ENCODE measurements at places on chromosomes 7 and 10.

- no peak for DNase-seq
Measured at GRCh38 chr10:34397324-34397723, 417.8 kb downstream of the PARD3 start.

DNA sequence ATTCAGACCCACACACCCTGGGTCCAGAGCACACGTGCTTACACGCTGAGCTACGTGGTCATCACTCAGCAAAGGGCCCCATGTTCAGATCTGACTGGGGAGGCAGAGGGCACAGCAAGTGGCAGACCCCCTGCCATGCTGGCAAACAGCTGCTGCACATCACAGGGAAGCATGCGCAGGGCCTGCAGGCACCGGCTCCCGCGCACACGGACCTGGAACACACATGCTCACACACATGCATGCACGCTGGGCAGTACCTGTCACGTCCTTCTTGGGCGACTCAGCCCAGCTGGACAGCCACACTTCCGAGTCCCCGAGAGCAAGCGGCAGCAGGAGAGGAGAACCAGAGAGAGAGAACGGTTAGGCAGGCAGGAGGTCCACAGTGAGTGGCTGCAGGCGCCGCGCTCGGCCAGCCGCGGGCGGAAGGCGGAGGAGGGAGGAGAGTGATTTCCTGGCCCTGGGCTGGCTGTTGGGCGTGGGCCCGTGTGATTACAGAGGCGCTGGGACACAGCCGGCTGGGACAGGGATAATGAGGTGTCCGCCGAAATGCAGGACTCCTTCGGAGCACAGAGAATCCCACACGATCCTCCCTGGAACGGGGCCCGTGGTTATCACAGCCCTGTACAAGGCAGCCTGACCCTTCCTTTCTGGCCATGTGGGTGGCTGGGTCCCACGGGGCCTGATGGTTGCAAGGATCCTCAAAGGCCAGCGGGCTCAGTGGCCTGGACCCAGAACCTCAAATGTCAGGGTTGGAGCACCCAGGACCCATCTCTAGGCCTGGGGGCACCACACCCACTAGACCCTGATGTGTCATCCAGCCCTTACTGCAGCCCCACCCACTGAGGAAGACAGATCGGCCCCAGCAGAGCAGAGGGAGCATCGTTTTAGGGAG lies 175.1 kb downstream of the NEURL1 start:
- peak; percentile 47 for DNase-seq

DNA sequence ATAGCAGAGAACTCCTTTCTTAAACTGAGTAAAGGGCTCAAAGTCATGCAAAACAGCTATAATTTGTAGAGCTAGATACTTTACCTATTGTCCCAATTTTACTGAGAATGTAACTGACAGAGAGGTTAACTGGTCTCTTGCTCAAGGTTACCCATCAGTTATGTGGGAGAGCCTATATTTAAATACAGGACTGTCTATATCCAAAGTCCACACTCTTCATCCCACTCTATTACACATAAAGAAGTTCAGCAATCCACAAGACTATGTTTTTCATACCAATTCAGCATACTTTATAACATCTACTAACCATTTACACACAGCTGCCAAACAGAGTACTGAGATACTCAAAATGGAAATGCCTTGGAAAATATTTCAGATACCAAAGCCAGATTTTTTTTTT lies 100.2 kb downstream of the MICU1 start:
- DNase-seq, result no peak

GRCh38 chr10:118924493-118924892 lies 105.0 kb upstream of the NANOS1 start:
- DNase-seq, result no peak

DNA sequence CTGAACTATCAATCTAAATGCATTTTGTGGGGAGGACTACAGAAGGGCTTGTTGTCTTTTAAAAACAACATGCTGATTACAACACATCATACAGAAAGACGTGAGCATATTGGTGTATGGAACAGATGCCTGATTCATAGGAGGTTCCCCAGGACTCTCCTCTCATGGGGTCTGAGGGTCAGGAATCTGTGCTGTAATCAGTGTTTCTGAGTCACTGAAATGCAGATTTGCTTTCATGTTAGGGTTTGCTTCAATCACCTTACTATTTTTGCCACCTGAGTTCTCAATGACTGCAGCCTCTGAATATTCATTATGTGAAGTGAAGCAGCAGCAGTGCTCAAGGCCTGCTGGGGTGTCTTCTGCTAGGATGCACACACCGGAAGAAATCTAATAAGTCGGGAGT lies 550 bp upstream of the ANK3 start:
- DNase-seq, result no peak

DNA sequence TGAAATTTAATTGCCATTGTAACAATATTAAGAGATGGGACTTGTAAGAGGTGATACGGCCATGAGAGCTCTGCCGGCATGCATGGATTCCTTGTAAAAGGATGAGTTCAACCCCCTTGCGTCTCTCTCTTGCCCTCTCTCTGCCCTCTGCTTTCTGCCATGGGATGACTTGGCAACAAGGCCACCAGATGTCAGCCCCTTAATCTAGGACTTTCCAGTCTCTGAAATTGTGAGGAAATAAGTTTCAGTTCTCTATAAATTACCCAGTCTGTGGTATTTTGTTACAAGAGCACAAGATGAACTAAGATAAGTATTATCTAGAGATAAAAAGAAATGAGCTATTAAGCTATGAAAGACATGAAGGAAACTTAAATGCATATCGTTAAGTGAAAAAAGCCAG lies 145.7 kb upstream of the AHR start:
- DNase-seq, result no peak

DNA sequence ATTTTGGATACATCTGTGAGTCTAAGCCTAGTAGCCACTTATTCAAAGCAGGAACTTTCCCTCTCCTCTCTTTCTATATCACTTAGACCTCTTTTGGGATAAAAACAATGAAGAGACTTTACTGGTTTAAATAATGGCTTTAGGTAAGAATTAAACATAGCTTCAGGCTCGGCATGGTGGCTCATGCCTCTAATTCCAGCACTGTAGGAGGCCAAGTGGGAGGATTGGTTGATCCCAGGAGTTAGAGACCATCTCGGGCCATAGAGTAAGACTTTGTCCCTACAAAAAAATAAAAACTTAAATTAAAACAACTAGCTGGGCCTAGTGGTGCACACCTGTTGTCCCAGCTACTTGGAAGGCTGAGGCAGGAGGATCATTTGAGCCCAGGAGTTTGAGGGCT lies 304.3 kb downstream of the THSD7A start:
- no peak for DNase-seq

DNA sequence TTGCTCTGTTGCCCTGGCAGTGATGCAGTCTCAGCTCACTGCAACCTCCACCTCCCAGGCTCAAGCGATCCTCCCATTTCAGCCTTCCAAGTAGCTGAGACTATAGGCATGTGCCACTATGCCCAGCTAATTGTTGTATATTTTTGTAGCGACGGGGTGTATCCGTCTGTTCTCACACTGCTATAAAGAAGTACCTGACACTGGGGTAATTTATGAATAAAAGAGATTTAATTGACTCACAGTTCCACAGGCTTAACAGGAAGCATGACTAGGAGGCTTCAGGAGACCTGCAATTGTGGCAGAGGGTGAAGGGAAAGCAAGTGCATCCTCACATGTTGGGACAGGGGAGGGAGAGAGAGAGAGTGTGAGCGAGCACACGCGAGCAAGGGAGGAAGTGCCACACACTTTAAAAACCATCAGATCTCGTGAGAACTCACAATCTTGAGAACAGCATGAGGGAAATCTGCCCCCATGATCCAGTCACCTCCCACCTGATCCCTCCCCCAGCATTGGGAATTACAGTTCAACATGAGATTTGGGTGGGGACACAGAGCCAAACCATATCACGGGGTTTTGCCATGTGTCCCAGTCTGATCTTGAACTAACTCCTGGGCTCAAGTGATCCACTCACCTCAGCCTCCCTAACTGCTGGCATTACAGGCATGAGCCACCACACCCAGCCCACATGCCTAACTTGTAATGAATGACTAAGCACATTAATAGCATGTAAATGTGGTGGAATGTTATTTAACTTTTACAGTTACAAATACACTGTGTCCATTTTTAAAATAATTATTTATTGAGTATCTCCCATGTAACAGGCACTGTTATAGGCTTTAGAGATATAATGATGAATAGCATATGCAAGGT lies 65.5 kb downstream of the RALA start:
- no peak for DNase-seq

DNA sequence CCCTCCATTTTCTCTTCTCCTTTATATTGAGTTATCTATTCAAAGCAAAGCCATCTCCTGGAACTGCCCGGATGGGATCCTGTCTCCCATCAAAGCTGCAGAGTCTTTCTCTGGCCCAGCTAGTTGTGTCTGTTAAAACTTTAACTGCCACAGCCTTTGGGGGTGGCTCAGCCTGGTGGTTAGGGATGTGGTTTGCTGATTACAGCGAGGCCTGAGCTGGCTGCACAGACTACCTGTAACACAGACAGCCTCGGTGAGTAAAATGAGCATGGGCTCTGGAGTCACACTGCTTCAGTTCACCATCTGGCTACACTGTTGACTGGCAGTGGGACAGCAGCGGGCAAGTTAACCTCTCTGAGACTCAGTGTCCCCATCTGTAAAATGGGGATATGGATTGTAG lies 18.4 kb upstream of the HABP2 start:
- no peak for DNase-seq

DNA sequence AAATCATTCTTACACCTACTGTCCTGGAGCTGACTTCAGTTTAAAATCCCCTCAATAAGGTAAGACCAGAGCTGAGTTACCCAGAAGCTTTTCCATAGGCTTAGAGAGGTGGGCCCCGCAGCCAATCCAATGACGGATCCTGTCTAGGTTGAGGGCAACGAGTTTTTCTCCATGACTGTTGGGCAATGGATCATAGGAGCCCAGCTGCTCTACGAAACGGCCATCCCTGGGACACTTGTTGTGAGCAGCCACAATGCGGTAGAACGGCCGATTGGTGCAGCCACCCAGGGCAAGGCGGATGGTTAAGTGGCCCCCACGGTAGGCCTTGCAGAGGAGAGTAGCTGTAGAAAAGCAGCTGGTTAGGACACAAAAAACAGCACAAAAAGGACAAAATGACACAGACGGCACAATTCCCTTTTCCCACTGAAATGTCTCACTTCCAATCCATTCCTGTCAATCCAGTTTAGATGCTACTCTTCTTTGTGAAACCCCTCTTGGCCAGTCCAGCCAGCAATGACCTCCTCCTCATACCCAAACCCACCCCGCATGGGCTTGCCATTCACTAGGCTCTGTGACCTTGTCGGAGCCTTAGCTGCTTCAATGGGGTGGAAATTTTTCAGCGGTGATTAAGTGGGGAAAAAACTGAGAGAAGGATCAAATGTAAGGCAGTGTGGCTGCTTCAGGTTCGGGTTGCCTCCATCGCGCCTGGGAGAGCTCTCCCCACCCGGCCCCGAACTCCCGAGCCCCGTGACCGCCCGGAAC lies 580 bp downstream of the MRPS16 start:
- no peak for DNase-seq

DNA sequence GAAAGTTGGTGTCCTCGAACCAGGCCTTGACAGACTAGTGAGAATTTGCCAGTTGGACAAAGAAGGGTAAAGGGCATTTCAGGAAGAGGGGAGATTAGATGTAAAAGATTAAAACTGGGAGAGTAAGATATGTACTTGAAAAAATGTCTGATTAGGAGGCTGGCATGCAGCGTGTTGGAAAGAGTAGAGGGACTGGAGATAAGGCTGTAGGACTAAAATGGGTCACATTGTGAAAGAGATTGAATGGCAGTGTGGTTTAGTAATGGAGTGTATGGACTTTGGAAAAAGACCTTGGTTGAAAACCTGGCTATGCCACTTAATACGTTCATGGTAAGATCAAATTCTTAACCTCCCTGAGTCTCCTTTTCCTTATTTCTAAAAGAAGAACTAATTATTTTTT lies 14.1 kb downstream of the CREM start:
- no peak for DNase-seq

- DNase-seq, result peak; percentile 66
Measured at GRCh38 chr10:112842832-112843360, 107.2 kb upstream of the TCF7L2 start.

- no peak for DNase-seq
Measured at GRCh38 chr10:29437871-29438270, 149.0 kb downstream of the LYZL1 start.

DNA sequence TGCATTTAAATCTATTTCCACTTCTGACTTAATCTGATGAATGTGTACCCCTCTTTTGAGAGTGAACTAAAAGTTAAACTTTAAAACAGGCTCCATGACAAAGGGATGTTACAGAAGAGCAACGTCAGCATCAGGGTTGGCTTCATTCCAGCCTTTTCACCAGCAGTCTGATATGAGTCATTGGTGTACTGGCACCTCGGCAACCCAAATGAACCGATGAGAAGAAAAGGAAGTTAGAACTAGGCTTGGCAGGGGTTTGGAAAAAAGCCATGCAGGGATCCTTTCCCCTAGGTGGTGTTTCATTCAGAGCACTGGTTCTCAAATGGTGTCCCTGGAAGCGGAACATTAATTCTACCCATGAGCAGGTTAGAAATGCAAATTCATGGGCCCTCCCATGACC lies 53.6 kb downstream of the SEC61G start:
- no peak for DNase-seq

DNA sequence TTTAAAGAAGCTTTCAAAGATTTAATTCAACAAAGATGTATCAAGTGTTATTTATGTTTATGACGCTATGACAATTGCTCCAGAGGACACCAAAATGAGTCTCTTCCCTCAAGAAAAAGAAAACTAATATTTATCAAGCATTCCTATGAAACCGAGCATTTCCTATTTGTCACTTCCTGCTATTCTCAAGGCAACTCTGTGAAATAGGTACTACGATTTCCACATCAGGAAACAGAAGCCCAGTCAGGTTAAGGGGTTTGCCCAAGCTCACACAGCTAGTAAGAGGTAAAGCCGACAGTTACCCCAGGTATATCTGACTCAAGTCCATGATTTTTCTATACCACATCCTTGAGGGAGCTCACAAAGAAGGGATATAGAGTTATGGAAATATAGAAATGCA lies 85.9 kb downstream of the TRIL start:
- no peak for DNase-seq

- DNase-seq, result no peak
Measured at GRCh38 chr7:155108144-155108901, 38.2 kb downstream of the HTR5A start.

All from nephron progenitor cell (in vitro differentiated cells).